ENCODE measurements at places on chromosomes 12 and 14.

GRCh38 chr12:85627584-85627983 lies 208.6 kb downstream of the RASSF9 start:
- no peak for DNase-seq

GRCh38 chr12:127101076-127101475 lies 1165.9 kb upstream of the TMEM132C start:
- DNase-seq = no peak

- DNase-seq = peak; percentile 97
Observed at GRCh38 chr12:124457287-124458219, 109.9 kb downstream of the NCOR2 start.

DNA sequence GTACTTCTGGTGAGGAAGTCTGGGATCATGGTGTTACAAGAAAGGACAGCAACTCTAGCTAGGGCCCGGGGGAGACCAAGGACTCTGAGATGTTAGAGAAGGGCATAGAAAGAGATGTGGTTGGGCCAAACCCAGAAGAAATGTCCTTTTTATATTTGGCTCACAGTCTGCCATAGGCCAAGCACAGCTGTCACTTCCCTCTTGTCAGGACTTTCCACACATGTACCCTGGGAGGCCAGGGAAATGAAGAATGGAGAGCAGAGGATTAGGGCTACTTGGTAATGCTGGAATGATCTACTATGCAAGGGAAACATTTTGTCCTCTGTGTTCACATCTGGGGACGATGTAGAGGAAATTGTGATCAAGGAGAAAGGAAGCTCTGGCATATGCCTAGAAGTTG lies 9.2 kb downstream of the MYO1A start:
- no peak for DNase-seq

DNA sequence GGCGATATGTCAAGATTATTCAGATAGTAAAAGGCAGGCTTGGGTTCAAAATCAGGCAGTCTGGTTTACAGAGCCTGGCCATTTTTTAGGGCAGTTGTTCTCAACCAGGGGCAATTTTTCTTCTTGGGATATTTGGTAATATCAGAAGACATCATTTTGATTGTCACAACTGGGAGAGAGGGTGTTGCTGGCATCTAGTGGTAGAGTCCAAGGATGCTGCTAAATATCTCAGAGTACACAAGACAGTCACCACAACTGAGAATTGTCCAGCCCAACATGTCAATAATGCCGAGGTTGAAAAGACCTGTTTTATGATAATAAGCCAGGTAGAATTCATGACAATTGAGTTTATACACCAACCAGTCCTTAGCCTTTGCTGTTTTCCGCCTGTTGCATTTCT lies 733.9 kb downstream of the NRXN3 start:
- no peak for DNase-seq

DNA sequence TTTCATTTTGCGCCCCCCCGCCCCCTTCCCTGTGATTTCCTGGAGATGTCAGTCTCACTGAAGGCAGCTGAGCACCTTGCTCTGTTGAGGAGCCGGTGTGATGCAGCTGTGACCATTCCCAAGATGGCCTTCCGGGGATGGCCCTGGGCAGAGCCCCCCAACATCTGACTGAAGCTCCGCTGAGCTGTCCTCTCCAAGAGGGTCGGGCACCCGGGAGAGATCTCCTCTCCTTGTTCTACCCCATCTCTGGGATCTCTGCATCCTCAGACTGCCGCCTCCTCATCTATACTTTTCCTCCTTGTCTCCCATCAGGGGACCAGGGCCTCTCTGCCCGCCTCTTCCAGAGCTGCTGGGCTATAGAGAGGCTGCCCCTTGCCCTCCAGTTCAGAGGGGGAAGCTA lies 965 bp upstream of the SMOC1 start:
- DNase-seq = no peak

GRCh38 chr14:51285120-51285519 lies 45.1 kb downstream of the TMX1 start:
- no peak for DNase-seq

DNA sequence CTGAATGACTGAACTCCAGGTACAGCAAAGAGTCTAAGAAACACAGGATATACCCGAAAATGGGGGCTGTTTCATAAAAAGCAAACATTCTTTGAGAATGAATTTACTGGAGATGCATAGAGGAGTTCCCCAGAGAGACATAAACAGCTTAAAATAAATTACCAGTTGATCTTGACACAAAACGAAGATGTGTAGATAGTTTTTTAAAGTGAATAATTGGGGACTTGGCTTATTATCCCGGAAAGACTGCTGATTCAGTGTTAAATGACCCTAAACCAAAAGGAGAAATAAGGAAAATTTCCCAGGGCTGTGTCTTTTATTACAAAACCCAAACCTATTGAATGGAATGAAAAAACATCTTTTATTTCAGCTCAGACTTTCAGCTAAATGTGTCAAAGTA lies 1052.8 kb upstream of the TMEM132C start:
- DNase-seq = no peak
